ENCODE measurements at places on chromosomes 4 and X. TPM values are rescaled to one million over a fixed set of nuclear protein-coding genes. Genes with fewer than 3 reads are reported as not detected.
A peak's percentile ranks its signal among the peaks of the same experiment; 100 is the strongest.

DNA sequence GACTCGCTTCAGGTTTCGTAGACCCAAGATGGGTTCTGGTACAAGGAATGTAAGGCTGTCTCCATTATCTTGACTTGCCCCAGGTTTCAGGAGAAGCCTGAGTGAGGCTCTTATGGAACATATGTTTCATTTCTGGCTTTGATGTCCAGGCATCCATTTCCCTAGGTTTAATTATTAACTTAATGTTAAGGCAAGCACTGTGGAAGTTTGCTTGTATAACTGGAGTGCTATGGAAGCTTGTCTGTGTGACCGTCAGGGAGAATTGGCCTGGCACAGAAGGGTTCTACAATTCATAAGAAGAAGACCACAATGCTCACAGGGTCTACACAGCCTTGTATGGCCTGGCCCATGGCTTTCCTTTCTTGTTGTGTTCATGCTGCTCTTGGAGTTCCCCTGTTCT lies 47.2 kb upstream of the PPP1R2C start:
- DNase-seq, result no peak

GRCh38 chrX:13598877-13599276 lies 29.5 kb downstream of the EGFL6 start:
- DNase-seq, result no peak

DNA sequence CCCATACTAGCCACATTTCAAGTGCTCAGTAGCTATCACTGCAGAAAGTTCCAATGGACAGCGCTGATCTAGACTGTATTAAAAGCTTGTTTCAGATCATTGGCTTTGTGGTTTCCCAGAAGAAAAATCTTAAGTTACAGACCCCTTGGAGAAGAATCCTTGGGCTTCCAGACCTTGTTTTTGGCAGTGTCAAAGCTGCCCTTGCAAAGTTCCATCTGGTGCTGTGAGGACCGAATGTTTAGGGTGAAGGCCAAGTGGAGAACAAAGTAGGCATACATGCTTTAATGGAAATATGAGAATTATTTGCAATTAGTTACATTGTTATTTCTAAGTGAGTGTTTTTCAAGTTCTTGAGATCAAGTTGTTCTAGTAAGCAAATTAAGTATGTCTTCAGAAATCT lies 144.7 kb downstream of the FRMPD4 start:
- no peak for DNase-seq

Gene BEX1
- total RNA-seq, result 3.5 TPM

GRCh38 chrX:12610079-12610478 lies 181.1 kb upstream of the PRPS2 start:
- no peak for DNase-seq

- peak; percentile 64 for DNase-seq
Observed at GRCh38 chr4:105472871-105473323, 965 bp downstream of the PPA2 start.

DNA sequence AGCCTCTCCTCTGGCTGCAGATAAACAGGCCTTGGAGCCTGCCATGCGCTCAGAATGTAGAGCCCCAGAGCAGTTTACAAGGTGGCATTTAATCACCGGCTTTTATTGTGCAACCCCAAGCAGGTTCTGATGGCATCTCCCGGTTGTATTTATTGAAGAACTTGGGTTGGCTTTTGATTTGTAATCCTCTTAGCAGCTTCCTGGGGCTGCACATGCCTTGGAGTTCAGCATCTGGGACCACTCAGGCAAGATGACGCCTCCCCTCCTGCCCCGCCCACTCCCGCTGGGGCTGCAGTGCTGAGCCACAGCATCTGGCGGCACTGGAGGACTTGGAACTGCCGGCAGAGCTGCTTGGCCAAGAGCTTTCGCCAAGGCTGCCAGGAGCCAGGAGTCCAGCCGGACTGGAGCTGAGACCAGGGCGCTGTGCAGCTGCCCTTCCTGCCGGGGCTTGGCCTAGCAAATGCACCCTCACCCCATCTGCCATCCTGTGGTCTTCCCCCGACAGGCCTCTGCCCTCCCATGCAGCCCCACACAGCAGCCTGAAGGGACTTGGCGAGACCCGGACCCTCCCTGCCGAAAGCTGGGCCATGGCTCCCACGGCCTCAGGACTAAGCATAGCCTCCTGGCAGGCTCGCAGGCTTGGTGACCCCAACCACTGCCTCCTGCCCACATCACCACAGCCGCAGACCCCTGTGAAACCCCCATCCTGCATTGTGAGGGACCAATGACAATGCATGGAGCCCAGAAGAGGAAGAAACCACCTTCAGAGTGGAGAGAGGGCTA lies 5.4 kb downstream of the HTRA3 start:
- peak; percentile 77 for DNase-seq

Gene TBX22
- 0.21 TPM for total RNA-seq

Gene SHISA3
- total RNA-seq, result 2.1 TPM

GRCh38 chr4:118997601-118998000 lies 108.9 kb downstream of the SYNPO2 start:
- no peak for DNase-seq

Gene ARMCX2
- 76.9 TPM for total RNA-seq

Gene CHRDL1
- total RNA-seq, result 22.6 TPM

DNA sequence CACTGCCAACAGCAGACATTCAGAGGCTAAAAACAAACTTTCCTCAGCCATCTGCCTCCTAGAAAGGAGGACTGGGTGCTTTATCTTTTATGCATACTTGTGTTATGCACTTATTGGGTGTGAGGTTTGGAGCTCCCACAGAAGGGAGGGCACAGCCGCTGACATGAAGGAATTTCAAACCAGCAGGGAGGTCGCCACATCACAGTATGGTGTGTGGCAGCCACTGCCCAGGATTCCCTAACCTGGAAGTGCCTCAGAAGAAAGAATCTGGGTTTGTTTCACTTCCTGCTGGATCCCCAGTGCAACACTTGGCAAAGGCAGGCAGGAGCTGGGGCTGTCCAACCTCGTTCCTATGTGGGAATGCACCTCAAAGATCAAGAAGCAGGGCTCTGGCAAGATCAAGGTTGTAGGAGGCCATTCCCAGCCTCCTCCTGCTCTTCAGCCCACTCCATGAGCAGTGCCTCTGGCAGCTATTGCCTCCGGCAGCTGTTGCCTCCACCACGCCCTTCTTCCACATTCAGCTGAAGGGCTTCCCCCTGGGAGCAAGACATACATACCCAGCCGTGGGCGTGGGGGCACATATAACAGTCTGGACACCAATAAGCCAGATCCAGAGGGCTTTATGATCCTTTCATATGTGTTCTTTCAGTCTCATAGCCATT lies 109.0 kb upstream of the MAMLD1 start:
- DNase-seq, result no peak

DNA sequence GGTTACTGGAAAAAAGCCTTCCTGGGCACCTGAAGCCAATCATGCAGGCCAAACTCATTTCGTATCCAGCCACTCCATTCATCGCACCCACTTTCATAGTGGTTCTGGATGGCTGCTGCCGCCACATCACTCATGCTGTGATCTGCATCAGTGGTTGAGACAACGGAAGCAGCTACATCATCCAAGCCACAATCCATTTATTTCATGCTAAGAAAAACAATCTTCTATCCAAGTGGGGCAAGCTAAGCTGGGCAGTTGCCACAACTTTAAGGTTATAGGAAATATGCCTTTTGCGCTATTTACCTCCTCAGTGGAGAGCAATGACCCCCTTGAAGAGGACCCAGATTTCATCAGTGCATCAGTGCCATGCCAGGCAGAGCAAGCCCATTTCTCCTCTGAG lies 124.6 kb downstream of the GRIA3 start:
- DNase-seq, result no peak

DNA sequence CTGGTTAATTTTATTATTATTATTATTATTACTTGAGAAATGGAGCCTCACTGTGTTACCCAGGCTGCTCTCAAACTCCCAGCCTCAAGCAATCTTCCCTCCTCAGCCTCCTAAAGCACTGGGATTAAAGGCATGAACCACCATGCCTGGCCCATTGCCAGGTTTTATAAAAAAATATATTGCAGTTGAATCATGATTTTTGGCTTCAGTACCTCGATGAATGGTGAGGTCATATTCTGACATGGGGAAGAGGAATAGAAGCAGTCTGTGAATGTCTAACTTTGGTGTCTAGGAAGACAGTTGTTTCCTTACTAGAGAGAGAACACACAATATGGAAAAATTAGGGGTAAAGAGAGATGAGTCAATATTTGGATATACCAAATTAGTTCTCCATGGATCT lies 32.0 kb downstream of the CCSER1 start:
- no peak for DNase-seq

DNA sequence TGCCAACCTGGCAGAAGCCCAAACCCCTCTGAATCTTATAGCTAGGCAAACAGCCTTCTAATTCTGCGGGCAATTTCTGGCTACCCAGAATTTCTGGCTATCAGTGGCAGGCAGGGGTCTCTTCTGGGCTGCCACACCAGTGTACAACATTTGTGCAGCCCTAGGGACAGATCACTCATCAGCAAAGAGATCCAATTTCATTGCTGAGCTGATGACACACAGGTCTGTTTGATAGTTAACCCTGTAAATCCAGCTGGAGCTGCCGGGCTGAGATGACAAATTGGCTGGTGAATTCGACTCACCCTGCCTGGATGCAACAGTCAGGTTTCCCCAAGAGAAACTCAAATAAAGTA lies 2.4 kb downstream of the MID1 start:
- no peak for DNase-seq

Gene TAF7L
- total RNA-seq, result 0.26 TPM

DNA sequence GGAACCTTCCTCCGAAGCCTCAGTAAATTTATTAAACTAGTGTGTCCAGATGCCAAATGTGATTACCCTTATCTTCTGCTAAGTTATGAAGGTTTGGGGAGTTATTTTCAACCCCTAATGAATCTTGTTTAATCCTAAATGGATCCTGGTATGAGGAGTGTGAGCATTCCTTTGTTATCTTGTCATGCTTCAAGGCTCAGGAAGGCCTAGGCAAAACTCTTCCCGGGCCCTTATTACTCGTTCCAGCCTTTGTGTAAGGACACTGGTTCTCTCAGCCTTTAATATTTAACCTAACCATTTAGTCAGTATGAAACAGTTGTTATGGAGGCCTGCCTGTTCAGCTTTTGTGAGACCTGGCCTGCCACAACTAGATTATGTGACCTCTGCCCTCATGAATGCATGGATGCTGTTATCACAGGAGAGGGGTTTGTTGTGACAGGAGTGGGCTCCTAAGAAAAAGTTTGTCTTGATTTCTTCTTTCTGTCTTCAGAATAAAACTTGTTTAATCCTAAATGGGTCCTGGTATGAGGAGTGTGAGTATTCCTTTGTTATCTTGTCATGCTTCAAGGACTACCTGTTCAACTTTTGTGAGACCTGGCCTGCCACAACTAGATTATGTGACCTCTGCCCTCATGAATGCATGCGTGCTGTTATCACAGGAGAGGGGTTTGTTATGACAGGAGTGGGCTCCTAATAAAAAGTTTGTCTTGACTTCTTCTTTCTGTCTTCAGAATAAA lies 181.7 kb downstream of the SLC39A8 start:
- DNase-seq, result no peak

DNA sequence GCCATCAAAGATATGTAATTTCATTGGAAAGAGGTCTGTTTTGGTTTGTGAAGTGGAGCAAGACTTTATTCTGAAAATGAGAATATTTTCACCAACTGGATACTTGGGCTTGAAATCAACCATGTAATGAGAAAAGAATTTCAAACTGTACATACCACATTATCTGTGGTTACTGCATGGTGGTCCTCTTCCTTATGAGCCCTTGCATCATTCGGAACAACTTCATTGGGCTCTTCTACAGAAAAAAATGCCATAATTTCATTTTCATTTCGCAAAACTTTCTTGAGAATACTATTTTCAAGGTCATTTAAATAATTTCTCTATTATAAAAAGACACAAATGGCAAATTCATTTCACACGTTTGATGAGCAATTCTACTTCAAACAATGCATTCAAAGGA lies 148.6 kb upstream of the RPS6KA6 start:
- no peak for DNase-seq

Gene TMPRSS11D
- total RNA-seq, result not detected

Gene HPF1
- total RNA-seq, result 23.4 TPM

DNA sequence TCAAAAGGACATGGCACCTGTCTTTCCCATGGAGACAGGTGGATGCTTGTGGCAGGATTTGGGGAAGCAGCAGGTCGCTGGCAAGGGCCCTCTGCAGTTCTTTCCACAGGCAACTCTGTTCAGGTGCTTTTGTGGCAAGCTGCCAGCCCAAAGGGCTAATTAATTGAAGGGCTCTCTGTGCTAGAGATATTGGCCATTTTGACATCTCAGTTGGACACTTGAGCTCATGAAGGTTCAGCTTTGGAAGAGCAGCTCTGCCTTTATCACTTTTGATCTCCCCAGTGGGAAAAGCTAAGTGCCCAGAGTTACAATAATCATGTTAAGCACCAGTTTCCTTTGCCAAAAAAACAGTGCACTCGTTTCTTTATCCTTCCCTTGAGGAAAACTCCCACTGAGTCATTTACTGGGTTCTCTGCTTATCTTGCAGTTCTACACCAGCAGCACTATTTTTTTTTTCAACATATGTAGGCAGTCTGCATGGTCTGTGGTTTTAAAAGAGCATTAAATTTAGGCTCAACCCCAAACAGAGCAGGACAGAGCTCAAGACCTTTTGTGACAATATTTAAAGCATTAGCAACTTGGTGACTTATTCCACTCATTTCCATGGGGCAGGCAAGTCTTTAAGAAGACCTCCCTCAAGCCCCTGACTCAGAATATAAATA lies 336.4 kb upstream of the RASGEF1B start:
- DNase-seq, result no peak

DNA sequence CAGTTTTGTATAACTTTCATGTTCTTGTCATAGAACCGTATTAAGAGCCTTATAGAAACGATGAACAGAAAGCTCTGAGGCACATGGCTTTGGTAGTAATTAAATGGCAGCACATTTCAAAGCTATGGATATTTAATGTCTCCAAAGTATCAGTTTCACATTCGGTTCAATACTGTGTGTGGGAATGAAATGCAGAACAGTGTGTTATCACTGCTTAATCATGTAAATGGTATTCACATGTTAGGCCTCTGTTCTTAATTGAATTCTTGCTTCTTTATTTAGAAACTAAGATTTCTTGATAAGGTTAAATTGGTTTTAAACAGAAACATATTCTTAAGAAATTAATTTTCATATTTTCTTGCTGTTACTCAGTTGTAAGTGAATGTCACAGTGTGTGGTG lies 701.0 kb upstream of the PITX2 start:
- no peak for DNase-seq

Gene PDE5A
- 473 TPM for total RNA-seq

DNA sequence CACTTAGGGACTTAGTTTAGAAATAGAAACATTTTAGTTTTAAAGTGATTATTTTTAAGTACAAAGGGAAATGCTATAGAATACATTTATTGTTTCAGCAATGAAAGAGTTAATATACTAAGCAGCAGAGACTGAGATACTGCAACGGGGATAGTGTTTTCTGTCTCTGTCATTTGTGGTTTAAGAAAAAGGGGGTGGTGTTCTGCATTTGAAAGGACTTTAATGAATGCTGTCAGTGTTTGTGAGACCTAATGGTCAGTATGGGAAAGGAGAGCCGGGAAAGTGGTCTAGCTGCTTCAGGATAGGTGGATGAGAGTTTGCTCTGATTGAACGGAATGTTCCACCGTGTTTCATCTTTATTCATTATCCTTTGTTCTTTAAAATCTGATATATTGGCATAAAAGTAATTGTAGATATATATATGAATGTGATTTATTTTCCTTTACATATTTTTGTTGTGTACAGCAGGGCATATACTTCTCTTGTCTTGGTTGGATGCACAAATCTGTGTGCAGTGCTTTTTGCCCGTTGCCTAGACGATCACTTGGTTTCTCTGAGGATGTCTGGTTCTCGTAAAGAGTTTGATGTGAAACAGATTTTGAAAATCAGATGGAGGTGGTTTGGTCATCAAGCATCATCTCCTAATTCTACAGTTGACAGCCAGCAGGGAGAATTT lies at the start of gene KLHL5:
Gene KLHL5 (plus strand): TSS at position 139 of the 676 bp plus-strand sequence. CDS start 421 bp downstream, at position 560.
- DNase-seq, result no peak

Gene IQCM
- total RNA-seq, result not detected
